ENCODE measurements at places on chromosomes 4 and X.
A peak's percentile ranks its signal among the peaks of the same experiment; 100 is the strongest.

DNA sequence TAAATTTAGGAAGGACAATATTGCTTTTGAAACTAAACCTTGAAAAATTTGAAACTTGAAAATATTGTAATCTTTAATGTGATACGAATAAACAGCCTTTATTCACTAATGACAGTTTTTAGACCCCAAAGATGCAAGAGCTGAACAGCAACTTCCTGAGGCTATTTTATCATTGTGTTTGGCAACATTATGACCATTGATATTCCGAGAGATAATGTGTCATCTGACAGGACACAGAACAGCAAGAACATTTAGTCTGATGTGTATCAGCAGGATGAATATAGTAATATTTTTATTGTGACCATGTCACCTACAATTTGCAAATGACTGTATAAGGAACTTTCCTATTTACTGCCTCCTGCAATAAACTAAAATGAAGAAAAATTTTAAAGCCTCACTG lies 316.0 kb downstream of the ADAM29 start:
- DNase-seq: no peak

DNA sequence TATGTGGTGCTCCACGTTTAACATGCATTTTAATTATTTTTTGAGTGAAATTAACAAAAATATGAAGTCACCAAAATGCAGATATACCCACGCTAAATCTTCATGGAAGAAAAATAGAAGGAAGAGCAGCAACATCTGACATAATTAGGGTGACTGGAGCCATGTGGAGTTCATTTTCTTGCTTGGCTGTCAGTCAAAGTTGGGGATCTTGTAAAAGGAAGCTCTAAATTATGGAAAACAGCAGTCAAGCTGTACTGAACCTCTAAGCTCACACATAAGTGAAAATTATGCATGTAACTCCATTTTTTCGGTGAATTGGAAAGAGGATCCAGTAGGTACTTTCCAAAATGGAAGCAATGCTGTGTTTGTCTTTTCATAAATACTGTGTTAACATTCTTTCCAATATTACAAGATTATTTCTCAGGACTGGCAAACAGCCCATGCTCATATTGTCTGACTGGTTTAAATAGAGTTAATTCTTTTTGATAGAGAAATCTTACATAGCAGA lies 9.7 kb upstream of the PDGFC start:
- DNase-seq: no peak

- no peak for DNase-seq
These were observed 57.1 kb upstream of the GUCY1A1 start for GRCh38 chr4:155609455-155610059.

DNA sequence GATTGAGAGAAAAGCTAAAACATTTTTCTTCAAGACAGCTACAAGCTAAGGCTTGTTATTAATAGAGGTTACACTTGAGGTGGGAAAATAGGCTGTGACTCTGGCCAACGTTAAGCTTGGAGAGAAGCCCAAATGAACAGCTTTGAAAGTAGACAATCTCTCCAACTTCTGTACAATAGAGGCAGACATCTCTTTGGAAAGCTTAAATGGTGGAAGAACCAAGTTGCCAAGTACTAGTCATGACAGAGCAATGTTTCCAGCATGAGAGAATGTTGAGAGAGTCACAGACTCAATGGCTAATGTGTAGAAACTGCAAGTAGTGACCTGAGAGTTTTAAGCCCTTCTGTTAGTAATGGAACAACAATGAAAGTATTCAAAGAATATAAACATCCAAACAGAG lies 298.1 kb downstream of the INPP4B start:
- no peak for DNase-seq

DNA sequence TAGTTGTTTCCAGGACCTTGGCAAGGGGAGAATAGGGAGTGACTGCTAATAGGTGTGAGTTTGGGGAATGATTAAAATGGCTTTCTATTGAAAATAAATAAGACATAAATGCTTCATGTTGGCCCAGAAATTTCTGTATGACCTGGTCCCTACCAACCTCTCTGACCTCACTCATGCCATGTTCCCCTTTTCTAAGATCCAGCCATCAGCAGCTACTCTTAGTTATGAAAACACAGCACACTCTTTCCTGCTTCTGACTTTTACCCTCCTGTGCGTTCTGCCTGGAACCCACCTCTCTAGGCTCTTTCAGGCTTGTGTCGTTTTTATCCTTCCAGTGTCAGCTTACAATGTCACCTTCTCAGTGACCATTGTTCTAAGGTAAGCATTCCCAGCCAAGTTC lies 14.8 kb upstream of the CXCL5 start:
- no peak for DNase-seq

GRCh38 chrX:80578517-80579105 lies 158.4 kb downstream of the TENT5D start:
- peak; percentile 15 for DNase-seq

GRCh38 chr4:77994194-77994721 lies 62.9 kb upstream of the FRAS1 start:
- DNase-seq: no peak

DNA sequence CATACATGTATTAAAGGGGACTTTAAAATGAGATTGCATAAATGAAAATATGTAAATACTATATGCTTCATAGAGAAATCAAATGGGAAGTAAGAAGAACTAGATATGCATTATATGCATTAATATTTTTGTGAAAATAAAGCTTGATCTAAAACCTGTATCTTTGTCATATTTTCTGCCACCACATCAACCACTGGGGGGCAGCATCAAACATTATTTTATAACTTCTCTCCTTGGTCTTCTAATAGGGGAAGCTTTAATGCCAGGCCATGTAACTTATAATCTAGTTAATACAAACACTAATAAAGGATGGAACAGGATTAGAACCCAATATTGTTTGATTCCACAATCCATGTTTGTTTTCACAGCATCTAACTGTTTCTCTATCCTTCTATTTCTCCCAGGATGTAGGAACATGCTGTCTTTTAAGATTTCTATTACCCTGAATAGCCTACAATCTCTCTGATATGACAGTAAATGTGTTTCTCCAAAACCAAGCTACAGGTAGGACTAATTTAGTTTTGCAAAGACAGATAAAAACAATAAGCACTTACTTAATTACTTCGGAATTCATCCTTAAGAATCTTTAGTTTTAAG lies 10.0 kb downstream of the QRFPR start:
- peak; percentile 12 for DNase-seq

- DNase-seq: no peak
These were observed 1.5 kb downstream of the LAP3 start for GRCh38 chr4:17578482-17578891.

GRCh38 chr4:44025376-44026020 lies 423.1 kb downstream of the KCTD8 start:
- DNase-seq: no peak

DNA sequence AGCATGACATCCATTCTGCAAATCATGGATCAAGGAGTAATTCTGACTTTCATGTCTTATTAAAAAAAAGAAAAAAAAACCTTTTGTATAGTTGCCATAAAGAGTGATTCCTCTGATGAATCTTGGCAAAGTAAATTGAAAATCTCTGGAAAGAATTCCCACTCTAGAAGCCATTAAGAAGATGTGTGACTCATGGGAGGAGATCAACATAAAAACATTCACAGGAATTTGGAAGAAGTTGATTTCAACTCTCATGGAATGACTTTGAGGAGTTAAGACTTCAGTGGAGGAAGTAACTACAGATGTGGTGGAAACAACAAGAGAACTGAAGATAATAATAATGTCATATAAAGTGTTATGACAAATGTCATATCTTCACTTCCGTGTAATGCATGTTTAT lies 204.2 kb downstream of the PABPC4L start:
- DNase-seq: no peak

DNA sequence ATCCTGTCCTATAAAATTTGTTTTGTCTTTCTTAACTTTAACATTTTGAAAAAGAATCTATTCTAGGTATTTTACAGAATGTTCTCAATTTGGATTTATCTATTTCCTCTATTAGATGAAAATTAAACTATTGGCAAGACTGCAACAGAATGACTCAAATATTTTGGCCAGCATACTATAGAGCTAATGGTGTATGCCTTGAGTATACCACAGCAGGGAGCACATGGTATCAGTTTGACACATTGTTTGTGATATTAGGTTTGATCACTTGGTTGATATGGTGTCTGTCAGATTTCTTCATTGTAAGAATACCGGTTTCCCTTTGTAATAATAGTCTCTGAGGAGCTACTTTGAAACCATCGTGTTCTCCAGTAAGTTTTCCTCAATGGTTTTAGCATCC lies 87.8 kb upstream of the NPNT start:
- DNase-seq: no peak

- DNase-seq: no peak
These were observed 16.7 kb downstream of the BLOC1S4 start for GRCh38 chr4:6732441-6733357.

GRCh38 chr4:122073615-122074014 lies 78.5 kb upstream of the BLTP1 start:
- DNase-seq: no peak

- DNase-seq: no peak
These were observed 132.5 kb downstream of the AFF1 start for GRCh38 chr4:87067124-87067885.

DNA sequence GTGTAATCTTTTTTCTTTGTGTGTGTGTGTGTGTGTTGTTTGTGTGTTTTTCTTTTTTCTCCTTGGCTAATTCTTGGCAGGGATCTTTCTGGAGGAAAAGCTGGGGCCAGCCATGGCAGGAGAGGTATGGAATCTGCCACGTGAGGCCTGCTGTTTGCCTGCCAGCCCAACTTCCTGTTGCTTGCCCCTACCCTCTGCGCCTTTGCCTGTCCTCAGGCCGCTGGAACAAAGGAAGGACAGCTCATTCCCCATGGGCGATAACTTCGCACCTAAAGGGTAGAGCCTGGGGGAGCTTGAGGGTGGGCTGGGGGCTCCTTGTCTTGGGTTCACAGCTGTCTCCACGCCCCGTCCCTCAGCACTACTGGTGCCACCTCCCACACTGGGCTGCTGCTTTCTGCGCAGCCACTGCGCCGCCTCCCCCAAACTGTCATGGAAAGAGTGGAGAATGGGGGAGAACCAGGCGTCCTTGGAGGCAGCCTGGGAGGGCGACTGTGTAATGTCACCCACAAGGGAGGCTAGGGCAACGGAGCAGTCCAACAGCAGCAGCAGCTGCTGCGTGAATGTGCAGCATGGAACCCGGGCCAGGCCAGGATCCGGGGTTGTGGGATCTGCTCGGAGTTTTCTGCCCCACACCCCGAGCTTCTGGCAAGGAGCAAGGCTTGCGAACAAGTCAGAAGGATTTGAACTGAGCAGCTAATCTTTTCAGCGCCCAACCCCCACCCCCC lies 12.3 kb upstream of the YIPF7 start:
- no peak for DNase-seq

- DNase-seq: no peak
These were observed 35.2 kb downstream of the DTHD1 start for GRCh38 chr4:36316607-36317006.

DNA sequence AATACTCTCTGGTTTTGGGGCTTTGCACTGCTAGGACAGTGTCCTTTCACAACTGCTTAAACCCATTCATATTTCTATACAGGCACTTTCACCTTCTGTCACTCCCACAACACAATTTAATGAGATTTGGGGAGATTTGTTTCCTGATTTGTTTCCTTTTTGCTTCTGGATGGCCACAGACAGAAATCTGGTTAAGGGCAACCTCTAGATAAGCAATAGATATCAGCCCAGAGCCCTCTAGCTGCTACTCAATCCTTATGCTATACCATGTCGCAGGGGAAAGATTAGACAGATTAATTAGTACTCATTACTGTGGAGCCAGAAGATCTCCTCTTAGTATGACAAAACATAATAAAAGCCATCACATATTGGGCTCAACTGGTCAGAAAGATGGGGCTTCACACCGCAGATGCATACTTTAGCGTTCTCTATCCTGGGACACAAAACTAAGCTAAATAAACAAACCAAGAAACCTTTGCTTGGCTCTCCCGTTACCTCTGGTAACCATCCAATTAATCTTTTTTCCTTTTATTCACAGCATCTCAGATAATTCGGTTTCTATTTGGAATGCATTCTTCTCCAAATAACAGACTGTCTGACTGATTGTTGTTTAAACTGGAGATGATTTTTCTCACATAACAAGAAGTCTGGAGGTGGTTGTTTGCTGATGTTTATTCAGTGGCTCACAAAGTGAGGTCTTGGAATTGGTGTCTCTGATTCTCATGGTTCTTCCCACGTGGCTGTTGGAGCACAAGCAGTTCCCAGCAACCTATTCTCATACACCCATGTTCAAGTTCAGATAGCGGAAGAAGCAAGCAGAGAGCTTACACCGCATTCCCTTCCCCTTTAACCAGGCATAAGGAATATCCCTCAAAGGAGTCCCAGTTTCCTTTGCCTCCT lies 41.0 kb upstream of the ZNF330 start:
- DNase-seq: no peak

All from Panc1 (cell line).